B cell (primary cell): ENCODE measurements at places on chromosomes 16 and 17. TPM values are rescaled to one million over a fixed set of nuclear protein-coding genes. Genes with fewer than 3 reads are reported as not detected.

Gene IRX3
- not detected in 2 replicates for total RNA-seq

Gene PPL
- not detected in 2 replicates for total RNA-seq

Gene USP43
- 0.07 and 0.30 TPM in 2 replicates for total RNA-seq

Gene CFAP97D1
- total RNA-seq: not detected in 2 replicates

Gene ABCC11
- total RNA-seq: not detected in 2 replicates

Gene ZDHHC1
- 2.4 and 2.8 TPM in 2 replicates for total RNA-seq

Gene CIBAR2
- total RNA-seq: not detected in 2 replicates

Gene HOXB5
- total RNA-seq: not detected in 2 replicates

Gene CACNG3
- total RNA-seq: not detected in 2 replicates

Gene DPEP3
- total RNA-seq: 2.0 and 2.6 TPM in 2 replicates

Gene CHST5
- total RNA-seq: 0.56 and 0.99 TPM in 2 replicates

Gene SHISA9
- total RNA-seq: 0.07 and 0.19 TPM in 2 replicates

Gene AGRP
- not detected in 2 replicates for total RNA-seq

Gene AP1G1
- total RNA-seq: 142 and 159 TPM in 2 replicates

Gene RRAD
- 0.64 and 0.80 TPM in 2 replicates for total RNA-seq
